Hematopoietic multipotent progenitor cell treated with erythropoietin and hydrocortisone succinate and interleukin-3 and kit ligand, for 4 days (in vitro differentiated cells): ENCODE measurements at places on chromosomes 11 and 22.

DNA sequence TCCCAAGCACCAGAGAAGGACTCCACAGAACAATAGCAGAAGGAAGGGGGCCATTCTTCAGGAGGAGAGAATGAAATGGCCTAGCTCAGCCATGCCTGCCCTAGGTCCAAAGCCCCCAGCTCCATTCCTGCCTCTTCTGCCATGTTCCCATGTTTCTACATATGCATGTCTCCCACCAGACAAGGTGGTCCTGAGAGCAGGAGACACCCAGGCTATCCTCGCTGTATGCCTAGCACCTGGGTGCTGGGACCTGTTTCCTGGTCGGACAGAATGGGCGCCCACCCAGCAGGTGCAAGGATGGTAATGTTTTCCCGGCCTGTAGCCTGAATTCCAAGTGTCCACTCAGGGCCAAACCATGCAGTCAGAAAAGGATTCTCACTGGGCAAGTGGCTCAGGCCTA is 30.2 kb upstream of the SLC35C1 start:
- no peak for DNase-seq

GRCh38 chr11:130402570-130402969 is 25.8 kb downstream of the ADAMTS8 start:
- peak; percentile 24 for DNase-seq

- no peak for DNase-seq
These were observed 14.2 kb downstream of the CD3E start for GRCh38 chr11:118318581-118319336.

DNA sequence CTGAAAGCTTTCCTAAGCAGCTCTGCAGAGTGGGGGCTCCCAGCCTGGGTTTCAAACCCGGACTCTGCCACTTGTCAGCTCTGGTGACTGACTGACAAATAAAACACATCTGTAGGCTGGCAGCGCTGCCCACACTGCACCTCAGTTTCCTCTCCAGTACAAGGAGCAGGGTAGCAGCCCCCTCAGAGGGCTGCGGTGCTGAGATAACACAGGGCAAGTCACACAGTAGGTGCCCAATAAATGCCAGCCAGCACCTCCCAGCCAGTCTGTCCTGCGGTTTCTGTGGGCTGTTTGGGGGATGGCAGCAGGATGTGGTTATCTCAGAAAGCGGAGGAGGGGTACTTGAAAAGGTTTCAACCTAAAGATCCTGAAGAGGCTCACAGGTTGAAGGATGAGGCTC is 1.5 kb downstream of the SYT12 start:
- peak; percentile 84 for DNase-seq

GRCh38 chr11:84819537-84819936 is 807.6 kb downstream of the DLG2 start:
- no peak for DNase-seq

DNA sequence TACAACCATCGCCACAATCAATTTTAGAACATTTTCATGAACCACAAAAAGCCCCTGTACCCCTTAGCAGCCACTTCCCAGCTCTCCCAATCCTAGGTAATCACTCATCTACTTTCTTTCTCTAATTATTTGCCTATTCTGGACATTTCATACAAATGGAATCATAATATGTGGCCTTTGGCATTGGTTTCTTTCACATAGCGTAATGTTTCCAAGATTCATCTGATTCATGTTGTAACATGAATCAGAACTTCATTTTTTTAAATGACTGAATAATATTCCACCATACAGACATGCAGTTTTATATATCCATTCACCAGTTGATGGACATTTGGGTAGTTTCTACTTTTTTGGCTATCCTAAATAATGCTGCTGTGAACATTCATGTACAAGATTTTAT is 56.2 kb upstream of the RCN1 start:
- DNase-seq: no peak

- DNase-seq: no peak
These were observed 10.2 kb upstream of the CD82 start for GRCh38 chr11:44555031-44555800.

- no peak for DNase-seq
These were observed 134.2 kb downstream of the LDLRAD3 start for GRCh38 chr11:36077886-36078685.

GRCh38 chr11:109426442-109427240 is 4.7 kb downstream of the C11orf87 start:
- DNase-seq: peak; percentile 9

- DNase-seq: peak; percentile 8
These were observed 1120.5 kb upstream of the RAG2 start for GRCh38 chr11:37718431-37718999.

GRCh38 chr22:39179841-39180335 is 27.4 kb upstream of the CBX7 start:
- DNase-seq: no peak

DNA sequence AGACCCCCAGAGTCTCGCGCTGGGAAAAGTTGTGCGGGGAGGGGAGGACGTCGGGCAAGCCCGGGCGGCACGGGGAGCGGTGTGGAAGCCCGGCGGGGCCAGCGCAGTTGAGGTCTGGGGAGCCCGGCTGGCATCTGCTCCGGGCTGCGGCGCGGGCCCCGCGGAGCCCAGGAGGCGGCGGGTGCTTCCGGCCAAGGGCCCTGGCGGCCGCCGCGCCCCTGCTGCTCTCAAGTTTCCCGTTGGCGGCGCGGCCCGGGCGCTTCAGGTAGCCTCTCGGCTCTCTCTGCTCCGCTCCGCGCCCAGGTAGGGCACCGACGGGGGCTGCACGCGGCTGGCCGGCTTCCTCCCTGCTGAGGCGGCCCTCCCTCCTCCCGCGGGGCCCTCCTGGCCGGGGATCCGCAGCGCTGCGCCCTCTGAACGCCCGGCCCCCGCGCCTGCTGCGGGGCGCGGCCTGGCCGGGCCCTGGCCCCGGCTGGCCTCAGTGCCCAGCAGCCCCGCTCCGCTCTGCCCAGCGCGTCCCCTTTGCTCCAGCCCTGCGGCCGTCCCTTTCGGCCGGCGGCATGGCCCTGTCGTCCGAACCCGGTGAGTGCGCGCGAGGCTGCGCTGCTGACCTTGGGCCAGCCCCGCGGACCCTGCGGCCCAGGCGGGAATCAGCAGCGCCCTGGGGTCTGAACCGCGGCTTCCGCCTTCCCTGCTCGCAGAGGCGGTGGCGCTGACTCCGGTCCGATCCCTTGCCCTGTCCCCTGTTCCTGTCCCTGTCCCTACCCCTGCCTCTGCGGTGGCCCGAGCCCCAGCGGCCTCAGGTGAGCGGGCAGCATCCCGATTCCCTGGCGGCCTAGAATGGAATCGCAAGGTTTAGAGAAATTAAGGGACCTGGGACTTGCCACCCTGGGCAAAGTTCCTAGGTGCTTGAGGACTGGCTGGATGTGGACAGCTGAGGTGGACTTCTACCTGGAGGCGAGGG is 4.3 kb upstream of the AMPD3 start:
- DNase-seq: peak; percentile 60

- DNase-seq: no peak
These were observed 50.8 kb downstream of the BUD13 start for GRCh38 chr11:116721988-116722387.

DNA sequence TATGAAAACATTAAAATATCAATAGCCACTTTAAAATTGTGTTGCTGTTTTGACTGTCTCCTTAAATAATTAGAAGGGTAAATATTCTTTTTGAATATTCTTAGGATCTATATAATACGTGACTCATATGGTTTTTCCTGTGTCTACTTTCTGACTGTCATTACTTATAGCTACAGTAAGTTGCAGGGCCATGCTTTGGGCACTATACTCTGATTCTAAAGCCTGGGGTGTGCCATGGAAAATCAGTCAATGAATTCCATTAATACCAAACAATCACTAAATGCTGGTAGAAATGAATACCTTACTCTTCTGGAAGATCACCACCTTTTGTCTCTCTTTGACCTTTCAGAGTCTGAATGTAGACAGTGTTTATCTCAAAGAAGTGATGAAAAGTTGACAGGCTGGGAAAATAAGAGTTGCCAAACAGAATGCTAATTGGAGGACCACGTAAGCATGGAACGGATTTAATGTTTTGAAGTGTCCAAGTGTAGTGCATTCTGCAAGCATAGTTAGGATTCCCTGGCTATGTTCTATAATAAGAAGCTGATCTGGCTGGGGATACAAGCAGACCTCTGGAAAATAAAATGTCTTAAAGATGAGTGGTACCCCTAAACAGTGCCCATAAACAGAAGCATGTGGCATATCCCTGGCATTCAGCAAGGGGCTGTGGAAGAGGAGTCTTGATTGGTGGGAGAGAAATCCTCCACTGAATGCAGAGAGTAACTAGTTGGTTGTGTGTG is 16.8 kb downstream of the LUZP2 start:
- no peak for DNase-seq

DNA sequence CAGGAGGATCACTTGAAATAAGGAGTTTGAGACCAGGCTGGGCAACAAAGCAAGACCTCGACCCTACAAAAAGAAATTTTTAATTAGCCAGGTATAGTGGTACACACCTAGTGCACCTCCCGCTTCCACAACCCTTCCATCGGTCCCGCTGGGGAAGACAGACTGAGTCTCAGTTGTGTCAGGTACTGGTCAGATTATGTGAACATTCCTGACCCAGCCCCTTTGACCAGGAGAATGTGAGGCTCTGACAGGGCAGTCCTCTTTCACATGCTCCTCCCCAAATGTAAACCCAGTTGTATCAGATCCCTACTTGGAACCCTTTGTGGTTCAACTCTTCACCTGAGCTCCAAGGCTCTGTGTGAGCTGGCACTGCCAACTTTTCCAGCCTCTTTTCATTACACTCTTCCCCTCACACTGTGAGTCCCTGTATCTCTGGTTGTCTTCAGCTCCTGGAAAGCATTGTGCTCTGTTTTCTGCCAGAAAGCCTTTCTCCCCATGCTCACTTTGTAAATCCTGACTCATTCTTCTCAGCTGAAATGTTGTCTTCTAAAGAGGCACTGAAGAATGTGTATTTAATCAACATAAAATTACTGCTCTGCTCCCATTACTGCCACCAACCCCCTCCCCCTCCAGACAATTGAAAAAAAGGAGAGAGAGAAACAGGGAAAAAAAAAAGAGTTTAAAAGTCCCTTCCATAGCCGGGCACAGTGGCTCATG is 2.1 kb upstream of the TTLL12 start:
- DNase-seq: no peak

GRCh38 chr11:119607726-119608125 is 121.3 kb downstream of the NECTIN1 start:
- DNase-seq: no peak

DNA sequence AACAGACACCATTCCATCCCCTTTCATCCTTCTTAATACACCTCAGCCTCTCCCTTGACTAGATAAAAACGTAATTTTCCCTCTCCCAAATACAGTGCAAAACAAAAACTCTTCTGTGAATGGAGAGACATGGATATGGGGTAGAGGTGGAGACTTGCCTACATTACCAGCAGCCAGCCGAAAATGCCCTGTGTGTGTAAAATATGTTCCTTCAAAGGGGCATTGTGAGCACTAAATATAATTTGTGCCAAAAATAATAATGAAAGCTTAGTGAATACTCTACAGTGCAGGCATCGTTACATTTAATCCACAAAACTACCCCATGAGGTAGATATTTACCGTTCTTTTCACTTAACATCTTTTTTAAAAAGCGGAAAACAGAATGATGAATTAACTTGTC is 1.0 kb upstream of the TRIM44 start:
- no peak for DNase-seq

- no peak for DNase-seq
These were observed 5.7 kb downstream of the ZFTA start for GRCh38 chr11:63762654-63763495.

- no peak for DNase-seq
These were observed 166.8 kb upstream of the MTMR2 start for GRCh38 chr11:96090711-96091110.
